ENCODE measurements at places on chromosomes 2 and 18.

GRCh38 chr2:70901227-70902066 lies 34.3 kb upstream of the ATP6V1B1 start:
- DNase-seq = no peak

DNA sequence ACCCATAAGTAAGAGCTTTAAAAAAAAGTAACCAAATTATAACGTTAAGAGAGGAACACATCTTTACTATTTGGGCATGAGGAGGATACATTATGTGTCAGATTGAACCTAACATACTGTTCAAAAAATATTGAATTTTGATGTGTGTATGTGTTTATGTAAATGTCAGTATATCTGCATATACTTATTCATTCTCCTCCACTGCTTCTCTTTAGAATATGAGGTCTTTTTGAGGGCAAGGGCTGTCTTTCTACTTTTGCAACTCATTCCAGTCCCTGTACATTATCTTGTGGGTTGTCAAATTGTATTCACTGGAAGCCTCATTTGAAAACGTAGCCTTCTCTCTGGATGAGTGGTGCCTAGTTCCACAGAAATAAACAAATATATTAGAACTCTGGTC lies 509.4 kb upstream of the HNMT start:
- DNase-seq = no peak

GRCh38 chr2:45627911-45628310 lies 16.8 kb upstream of the SRBD1 start:
- no peak for DNase-seq

DNA sequence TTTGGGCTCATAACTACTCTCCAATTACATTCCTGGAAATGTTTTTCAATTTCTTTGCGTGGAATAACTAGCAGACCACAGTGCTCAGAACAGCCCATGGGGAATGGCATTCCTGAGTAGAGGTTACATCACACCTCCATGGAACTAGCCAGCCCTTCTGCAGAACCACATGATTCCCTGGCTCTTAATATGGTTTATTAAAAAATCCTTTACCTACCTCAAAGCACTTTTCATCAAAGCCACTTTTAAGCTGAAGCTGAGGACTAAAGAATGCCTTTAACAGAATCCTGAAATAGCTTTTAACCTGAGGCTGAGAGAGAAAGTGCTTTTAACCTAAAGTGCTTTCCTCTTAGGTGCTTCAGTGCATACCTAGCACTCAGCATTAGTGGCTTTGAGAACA lies 376.3 kb downstream of the ARHGAP15 start:
- no peak for DNase-seq

DNA sequence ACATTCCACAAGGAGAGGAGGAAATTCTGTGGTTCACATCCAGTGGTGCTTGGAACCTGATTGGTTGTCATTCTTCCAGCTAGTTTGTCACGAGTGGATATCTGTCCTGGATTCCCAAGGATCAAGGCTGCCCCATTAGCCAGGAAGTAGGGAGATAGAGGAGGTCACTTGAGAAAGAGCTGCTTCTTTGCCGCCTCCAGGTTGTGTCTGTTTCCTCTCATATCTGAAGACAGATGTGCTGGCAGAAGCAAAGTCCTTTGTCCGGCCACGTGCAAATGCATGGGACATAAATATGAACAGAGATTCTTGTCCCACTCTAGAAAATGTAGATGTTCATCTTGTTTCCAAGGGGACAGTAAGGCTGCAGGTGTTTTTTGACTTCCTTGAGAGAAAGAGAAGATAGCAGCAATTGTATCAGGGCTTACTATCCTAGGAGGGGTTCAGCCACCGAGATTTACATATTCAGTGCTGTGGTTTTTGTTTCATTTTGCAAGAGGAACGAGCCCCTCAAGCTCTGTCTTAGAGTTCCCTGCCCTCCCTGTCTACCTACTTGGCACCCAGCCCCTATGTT lies 174.4 kb downstream of the RPIA start:
- no peak for DNase-seq

- no peak for DNase-seq
These were observed 215.8 kb downstream of the TCF4 start for GRCh38 chr18:55372209-55372608.

DNA sequence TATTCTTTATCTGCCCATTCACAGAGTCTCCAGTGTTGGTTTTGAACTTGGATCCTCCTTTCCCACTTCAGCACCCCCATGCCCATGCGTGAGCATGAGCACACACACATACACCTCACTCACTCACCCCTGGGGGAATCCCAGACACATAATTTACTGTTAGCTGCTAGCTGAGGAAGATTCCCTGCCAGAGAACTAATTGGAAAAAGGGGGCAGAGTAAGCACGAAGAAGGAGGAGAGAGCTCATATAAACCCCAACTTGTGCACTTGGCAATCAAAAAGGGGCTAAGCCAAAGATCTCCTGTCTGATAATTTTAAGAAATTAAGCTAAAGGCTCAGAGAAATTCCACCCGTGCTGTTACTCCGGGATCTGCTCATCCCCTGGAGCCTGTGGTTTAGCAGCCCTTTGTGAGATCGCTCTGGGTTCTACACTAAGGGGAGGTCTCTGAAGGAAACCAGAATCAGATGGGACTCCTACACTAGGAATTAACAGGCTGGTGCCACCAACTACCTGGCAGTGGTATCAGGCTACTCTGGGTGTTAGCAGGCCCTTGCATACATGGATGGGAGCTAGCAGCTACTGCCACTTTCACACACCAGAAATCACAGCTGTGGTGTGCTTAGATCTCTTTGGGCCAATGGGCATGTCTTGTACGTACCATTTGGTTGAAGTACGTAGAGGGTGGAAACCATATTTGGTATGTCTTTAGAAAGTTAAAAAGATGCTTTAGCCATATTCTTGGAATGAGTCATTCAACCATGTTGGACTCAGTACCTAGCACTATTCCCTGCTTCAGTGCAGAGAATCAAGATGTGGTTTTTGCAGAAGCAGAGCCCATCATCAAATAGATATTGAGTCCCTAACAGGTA lies 95.6 kb upstream of the SLC14A2 start:
- no peak for DNase-seq

DNA sequence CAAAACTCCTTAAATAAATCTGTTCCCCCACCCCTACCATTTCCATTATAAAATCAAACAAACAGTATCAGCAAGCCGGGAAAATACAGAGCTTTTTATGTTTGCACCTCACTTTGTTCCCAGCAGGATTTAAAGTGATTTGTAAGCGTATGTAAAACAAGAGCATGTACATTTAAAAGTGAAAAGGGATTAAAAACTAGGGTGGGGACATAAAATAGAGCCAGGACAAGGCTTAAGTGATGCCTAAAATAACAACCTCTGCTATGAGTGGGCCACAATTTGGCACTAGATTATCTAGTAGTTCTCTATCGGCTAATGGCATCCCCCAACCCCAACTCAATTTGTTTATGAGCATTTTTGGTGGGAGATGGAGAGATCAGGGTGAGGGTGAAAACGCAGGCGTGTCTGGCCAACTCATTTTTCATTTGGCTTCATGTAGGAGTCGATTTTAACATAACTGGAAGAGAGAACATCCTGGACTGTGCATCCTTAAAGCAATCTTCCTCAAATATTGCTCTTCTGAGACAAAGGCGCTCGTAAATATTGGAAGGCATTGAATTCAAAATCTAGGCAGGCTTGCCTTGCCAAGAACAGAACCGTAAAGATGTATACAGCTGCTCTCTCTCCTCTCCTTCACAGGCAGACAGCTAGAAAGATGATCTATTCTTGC lies 34.5 kb upstream of the TSPYL6 start:
- no peak for DNase-seq

DNA sequence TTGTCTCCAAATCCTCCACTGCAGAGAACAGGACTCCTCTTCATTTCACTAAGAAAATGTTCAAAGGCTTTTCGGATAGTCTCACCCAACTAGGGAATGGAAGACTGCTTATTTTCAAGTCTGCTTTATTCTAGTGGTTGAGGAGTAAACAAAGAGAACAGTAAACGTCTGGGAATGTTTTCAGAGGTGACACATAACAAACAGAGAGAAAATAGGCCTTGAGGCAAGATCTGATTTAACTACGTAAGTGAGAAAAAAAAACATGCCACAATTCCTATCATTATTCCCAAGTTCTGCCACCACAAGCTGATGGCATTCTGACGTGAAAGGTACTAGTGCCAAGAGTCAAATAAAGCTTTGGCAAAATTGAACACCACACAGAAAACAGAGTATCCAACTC lies 16.7 kb upstream of the WIPF1 start:
- no peak for DNase-seq

DNA sequence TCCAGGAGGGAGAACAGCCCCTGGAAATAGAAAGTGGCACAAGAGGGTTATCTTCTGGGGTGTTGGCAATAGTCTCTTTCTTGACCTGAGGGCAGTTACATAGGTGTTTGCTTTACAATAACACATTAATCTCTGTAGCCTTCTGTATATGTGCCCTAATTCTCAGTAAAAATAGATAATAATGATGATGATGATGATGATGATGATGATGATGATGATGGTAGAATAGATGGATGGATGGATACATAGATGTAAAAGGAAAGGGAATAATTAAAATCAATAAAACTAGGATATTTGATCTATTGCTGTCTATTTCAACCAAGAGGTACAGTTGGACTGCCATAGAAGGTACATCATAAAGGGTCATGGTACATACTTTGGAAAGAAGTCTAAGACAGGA lies 177.7 kb upstream of the VWC2L start:
- DNase-seq = no peak

DNA sequence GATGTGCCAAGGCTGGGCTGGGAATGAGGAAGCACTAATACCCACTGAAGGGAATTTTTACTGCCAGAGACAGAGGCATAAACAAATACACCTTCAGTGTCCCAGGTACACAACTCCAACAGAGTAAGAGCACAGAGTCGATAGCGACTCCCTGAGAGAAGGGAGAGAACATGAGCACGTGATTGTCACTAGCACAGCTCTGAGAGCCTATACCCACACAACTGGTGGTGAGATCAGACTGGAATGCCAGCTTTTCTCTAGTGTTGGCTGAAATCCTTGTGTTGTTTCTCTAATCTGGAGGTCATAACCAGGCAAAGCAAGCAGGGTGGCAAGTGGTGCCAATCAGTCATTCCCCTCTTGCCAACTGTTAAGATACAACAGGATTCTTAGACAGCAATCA lies 377.2 kb downstream of the CNTNAP5 start:
- no peak for DNase-seq

GRCh38 chr18:74508366-74508765 lies 12.2 kb downstream of the CNDP2 start:
- DNase-seq = no peak

GRCh38 chr2:58039170-58039611 lies 7.4 kb upstream of the VRK2 start:
- DNase-seq = no peak

GRCh38 chr2:84652431-84652830 lies 136.1 kb downstream of the DNAH6 start:
- no peak for DNase-seq

DNA sequence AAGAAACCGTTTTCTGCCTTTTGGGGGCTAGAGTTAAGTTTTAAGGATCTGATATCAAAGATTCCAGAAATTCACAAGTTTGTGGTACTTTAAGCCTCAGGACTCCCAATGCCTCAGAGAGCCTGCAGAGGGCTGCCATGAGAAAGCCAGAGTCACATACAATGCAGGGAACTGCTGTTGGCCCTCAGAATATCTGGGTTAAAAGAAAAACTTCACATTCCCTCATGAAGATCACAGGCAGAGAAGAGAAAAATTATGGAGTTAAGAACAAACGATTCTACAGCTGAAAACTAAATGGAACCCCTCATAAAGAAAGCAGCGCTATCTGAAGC lies 39.5 kb downstream of the HDAC4 start:
- no peak for DNase-seq

DNA sequence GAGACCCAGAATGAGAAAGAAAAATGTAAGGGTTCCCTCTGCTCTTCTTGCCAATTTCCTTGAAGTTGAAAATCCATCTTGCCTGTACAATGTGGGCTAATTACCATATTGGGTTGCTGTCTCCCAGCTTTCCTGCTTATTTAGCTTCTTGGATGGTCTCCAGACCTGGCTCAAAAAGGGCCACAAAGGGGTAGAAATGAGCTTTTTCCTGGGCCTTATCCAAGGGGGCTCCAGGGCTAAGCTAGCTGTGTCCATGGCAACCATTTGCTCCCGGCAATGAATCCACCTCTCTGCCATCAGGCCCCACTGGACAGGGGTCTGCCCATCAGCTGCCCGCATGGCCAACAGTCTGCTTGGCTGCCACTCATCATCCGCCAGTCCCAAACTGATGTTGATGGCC lies 85.0 kb downstream of the BOD1L2 start:
- DNase-seq = no peak

- no peak for DNase-seq
These were observed 35.4 kb upstream of the DARS1 start for GRCh38 chr2:136020831-136021230.

DNA sequence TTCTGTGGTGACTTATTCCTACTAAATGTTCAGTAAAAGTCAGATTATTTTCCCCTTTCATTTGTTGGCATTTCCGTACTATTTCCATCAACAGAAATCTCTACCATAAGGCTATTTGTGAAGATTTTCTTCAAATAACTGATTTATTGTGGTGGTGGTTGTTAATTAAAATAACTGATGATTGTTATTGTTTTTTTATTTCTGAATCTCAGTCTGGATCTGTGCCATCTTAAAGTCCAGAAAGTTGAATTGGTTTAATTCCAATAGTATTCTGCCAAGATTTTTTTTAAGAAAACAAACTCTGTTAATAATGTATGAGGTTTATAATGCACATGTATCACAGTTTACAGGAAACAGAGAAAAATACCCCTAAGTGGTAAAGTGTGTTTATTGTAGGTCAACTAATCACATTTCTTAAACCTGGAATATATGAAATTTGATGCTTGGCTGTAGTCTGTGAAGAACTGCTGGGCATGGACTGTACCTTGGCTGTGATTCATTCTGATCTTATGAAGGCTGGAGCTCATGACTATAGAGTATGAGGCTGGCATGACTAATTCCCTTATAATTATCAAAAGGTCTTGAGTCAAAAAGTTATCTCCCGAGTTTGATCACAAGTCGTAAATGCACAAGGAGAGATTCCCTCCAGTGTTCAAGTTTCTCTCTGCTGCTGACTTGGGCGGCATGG lies 134.2 kb upstream of the RND3 start:
- DNase-seq = no peak

DNA sequence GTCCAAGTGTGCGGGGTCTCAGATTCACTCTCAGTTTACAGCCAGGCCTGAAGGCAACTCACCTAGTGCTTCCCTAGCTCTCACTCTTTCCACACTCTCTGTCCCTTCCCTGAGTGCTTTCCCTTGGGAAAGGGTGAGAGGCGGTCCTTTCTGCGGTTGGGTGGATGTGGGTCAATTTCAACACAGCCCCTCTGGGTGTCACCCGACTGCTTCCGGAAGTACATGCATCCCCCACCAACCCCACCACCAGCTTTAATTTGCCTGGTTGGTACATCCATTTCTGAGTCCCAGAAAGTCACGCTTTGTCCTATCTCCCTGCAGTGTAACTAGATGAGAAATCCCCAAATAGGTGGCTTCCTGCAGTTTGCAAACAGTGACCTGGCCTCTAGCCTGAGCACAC lies 307.3 kb upstream of the MEIS1 start:
- no peak for DNase-seq

GRCh38 chr2:31390324-31390723 lies 24.2 kb downstream of the XDH start:
- DNase-seq = no peak

- no peak for DNase-seq
These were observed 145.3 kb upstream of the SLC35G4 start for GRCh38 chr18:11464129-11464528.
